ENCODE measurements at places on chromosomes 2 and 18.

- no peak for DNase-seq
These were observed 138.2 kb downstream of the HDAC4 start for GRCh38 chr2:239262484-239263230.

DNA sequence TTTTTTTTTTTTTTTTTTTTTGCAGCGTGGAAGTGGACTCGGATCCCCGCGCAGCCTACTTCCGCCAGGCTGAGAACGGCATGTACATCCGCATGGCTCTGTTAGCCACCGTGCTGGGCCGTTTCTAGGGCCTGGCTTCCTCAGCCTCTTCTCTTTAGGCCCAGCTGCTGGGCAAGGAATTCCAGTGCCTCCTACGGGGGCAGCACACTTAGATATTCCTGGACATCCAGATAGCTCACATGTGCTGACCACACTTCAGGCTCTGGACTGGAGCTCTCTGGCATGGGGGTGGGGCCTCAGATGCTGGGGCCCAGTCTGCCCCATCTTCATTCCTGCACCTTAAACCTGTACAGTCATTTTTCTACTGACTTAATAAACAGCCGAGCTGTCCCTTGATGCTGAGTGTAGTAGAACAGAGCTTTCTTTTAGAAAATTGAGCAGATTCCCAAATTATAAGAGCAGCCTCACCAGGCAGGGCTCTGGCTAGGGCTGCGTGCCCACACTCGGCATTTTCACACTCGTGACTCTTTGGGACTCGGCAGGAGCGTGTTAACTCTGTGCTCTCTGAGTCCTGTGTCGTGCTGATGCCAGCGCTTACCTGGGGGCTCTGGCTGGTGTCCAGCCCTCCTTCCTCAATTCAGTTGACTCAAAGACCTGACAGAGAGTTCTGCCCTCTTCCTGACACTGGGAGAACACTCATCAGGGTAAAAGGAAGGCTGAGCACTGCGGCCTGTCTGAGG lies 19.3 kb downstream of the SLC30A3 start:
- no peak for DNase-seq

DNA sequence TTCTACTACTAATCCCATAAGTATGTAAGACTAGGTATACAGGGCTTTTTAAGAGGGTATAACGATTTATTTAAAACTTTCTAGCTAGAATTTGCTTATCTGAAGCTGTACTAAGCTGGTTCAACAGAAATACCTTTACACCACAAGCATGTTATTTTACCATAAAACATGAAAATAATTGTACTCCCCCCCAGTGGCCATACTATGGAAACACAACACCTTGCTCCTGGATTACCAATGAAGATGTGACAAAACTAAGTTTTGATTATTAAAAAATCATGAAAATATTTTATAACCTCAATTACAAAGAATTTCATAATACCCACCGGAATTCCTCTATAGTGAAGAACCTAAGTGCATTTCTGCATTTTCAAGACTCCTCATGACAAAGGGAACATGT lies 27.3 kb downstream of the LPIN2 start:
- no peak for DNase-seq

- DNase-seq = no peak
These were observed 2.0 kb downstream of the EDAR start for GRCh38 chr2:108986916-108987510.

DNA sequence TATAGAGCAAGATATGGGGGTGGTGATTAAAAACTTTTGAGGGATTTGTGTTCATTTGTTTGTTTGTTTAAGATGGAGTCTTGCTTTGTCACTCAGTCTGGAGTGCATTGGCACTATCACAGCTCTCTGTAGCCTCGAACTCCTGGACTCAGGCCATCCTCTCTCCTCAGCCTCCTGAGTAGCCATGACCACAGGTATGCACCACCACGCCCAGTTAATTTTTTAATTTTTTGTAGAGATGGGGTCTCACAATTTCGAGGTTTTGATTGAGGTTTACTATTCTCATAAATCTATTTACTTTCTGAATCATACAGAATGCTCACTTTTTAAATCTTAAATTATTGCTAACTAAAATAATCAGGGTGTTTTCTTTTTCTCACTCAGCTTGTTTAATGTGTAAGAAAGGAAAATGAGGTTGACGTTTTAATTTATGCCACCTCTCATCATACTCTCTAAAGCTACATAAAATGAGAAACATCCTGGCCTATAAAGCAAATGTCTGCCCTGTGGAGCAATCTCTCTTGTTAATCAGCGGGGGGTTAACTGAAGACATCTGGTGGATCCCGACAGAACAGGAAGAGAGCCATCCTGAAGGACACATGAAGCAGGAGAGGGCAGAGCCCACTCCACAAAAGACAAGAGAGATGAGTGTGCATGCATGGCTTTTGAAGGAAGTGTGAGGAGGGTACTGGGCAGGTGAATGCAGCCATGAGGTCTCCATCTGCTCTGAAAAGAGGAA lies 589.1 kb upstream of the SLC8A1 start:
- DNase-seq = no peak

- no peak for DNase-seq
These were observed 239.6 kb downstream of the CDH20 start for GRCh38 chr18:61572871-61573270.

DNA sequence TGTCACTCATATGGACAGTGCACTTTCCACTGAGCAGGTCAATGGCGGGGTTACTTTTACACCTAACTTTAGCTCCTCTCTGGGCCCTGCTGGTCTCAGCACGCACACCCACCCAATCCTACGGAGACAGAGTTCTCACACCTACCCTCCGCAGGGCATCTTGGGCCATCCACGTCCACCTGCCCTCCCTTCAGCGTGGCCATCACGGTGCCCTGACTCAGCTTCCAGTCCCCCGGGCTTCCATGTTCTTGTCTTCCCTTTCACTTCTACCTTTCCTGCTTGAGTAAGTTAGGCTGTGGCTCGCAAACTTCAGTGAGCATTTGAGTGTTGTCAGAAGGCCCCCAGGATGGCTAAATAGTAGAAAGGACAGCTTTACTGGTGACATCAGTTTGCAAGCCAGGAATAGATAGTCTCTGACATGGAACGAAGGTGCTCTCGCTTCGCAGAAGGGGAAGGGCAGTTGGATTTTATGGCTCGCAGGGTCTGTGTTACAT lies 232.4 kb downstream of the SEPTIN10 start:
- no peak for DNase-seq

GRCh38 chr2:191696001-191696400 lies 18.1 kb downstream of the NABP1 start:
- no peak for DNase-seq

- DNase-seq = no peak
These were observed 199.4 kb downstream of the ALPK2 start for GRCh38 chr18:58429442-58429841.

GRCh38 chr18:55375930-55376329 lies 212.1 kb downstream of the TCF4 start:
- no peak for DNase-seq

DNA sequence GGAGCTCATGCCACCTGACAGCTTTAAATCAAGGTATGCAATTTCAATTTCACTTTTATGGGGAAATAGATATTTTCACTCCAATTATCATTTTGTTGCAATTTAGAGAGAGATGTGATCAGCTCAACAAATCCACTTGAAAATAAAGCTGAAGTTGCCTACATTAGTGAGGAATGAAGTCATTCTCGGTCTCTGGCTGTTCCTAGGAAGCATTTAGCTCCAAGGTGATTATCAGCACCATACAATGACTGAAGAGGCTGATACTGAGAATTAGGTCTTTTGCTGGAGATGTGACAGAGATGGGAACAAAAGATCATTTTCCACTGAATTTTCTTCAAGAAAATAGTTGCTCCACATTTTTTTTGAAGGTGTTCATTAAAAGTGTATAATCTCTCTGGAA lies 1303.7 kb downstream of the DPP10 start:
- DNase-seq = no peak

- DNase-seq = no peak
These were observed 408.0 kb downstream of the TMEM182 start for GRCh38 chr2:103169861-103170260.

GRCh38 chr2:13533524-13533922 lies 816.8 kb downstream of the TRIB2 start:
- no peak for DNase-seq

DNA sequence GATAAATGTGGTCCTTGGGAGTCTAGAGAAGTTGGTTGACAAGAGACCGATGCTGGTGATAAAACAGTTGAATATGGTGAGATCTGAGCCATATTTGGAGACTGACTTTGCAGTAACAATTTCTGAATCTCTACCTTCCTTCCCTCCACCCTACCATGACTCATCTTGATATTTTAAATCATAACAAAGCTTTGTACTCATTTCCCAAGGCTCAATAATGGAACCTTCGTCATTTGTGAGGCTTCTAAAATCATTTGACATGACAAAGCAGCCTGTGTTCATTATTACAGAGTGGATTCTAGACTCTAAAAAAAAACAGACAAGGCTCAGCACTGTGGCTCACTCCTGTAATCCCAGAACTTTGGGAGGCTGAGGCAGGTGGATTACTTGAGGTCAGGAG lies 38.5 kb upstream of the PDCL3 start:
- no peak for DNase-seq

- no peak for DNase-seq
These were observed 50.5 kb downstream of the MTA3 start for GRCh38 chr2:42618972-42619371.
